ENCODE measurements at places on chromosomes 12 and 14.

DNA sequence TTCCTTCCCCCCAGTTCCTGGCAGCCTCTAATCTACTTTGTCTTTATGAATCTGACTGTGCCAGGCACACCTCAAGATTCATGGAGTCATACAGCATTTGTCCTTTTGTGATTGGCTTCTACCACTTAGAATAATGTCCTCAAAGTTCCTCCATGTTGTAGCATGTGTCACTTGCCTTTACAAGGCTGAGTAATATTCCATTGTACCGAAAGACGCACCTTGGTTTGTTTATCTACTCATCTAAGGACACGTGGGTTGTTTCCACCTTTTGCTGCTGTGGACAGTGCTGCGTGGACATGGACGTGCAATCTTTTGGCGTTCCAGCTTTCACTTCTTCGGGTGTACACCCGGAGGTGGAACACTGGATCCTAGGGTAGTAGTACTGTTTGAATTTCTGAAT, 33.5 kb downstream of the ANAPC7 start:
- DNase-seq: no peak
- no peak overlapping the region for H3K27ac ChIP-seq
- H3K36me3 ChIP-seq: peaks cover 25% of the 10 kb centered on the region
- H3K27me3 ChIP-seq: no peaks in the 10 kb centered on the region
- H3K4me1 ChIP-seq: no peaks in the 10 kb centered on the region

DNA sequence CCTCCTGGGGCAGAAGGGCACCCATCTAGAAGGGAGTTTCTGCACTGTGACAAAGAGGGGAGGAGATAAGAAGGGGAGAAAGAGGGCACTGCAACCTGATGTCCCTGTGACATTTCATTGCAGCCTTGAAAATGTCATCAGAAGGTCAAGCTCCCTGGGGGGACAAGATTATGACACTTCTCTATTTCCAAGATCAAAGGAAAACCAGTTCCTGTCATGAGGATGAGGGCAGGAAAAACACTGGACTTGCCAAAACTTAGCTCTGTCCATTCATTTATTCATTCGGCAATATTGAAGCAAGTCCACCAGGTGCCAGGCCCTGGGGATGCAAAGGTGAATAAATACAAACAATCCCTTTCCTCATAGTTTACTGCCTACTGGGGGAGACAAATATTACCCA, 138.4 kb upstream of the CDKN3 start:
- H3K36me3 ChIP-seq: no peaks in the 10 kb centered on the region
- no peak overlapping the region for H3K4me3 ChIP-seq
- no peaks in the 10 kb centered on the region for H3K27me3 ChIP-seq

DNA sequence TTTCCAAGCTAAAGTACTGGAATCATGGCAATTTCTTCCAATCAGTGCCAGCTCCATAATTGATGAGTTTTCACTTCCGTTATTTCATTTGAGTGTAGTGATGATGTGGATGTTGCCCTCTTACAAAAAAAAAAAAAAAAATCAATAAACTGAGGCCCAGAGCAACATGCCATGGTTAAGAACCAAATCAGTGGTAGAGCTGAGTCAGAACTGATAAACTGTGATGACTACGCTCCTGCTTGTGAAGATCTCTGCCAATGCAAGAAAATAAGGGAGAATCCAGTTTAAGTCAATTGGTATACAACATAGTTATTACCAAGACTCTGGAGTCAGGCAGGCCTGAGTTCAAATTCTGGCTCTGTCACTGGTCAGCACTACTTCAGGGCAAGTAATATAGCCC, 102.7 kb downstream of the GPR135 start:
- no peak for DNase-seq
- peaks cover 5% of the 10 kb centered on the region for H3K36me3 ChIP-seq
- H3K4me1 ChIP-seq: no peaks in the 10 kb centered on the region
- no peak overlapping the region for H3K4me3 ChIP-seq

GRCh38 chr12:128797119-128798118, 26.3 kb downstream of the SLC15A4 start:
- H3K4me3 ChIP-seq: no peak overlapping the region
- peaks cover 32% of the 10 kb centered on the region for H3K36me3 ChIP-seq
- no peaks in the 10 kb centered on the region for H3K27me3 ChIP-seq
- no peak for DNase-seq
- peak overlapping the region; percentile 23 for H3K27ac ChIP-seq
- no peaks in the 10 kb centered on the region for H3K4me1 ChIP-seq

DNA sequence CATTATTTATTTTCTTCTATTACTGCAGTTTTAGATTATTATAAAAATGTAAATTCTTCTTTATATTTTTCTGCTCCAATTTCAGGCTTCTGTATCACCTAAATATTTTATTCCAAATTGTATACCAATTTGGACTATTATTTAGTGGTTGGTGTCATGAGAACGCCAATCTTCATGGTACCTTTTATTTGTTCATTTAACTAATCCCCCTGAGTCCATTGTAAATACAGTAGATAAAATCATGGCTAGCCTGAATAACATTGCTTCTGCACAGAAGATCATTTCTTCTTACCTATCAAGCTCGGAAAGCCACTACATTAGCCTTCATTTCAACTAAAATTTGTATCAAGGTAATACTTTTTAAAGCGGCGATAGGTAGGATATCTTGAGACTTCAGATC, at the start of gene OR6C75:
Gene OR6C75, plus strand, starts transcription at position 301 of the 400 bp plus-strand sequence. CDS start 2,136 bp downstream, outside the sequence.
- H3K4me3 ChIP-seq: no peak within 1 kb of the TSS
- no peak within 1 kb of the TSS for H3K27ac ChIP-seq
- no peak for DNase-seq
- no peaks in the 10 kb centered on the region for H3K36me3 ChIP-seq
- no peaks in the 10 kb centered on the region for H3K27me3 ChIP-seq
- H3K4me1 ChIP-seq: no peaks in the 10 kb centered on the region

GRCh38 chr14:75404847-75405246, 23.0 kb upstream of the JDP2 start:
- H3K4me3 ChIP-seq: no peak overlapping the region
- H3K27me3 ChIP-seq: no peaks in the 10 kb centered on the region
- no peak for DNase-seq
- peaks cover 4% of the 10 kb centered on the region for H3K4me1 ChIP-seq
- no peaks in the 10 kb centered on the region for H3K36me3 ChIP-seq
- H3K27ac ChIP-seq: no peak overlapping the region

DNA sequence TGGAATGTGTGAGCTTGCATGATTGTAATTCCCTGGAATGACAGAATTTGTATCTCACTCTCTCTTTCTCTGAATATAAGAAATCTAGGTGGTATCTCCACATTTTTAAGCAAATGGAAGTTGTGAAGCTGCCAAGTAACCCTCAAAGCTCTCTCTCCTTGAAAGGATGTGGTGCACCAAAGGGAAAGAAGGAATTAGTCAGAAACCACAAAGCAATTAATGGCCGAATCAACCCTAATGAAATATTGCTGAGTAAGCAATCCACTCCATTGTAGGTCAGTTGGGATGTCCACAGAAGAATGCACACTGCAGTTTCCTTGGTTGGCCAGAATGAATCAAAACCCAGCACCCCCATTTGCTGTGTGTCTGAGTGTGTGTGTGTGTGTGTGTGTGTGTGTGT, 153.5 kb downstream of the KCNA5 start:
- no peaks in the 10 kb centered on the region for H3K36me3 ChIP-seq
- H3K27ac ChIP-seq: no peak overlapping the region
- no peak for DNase-seq
- H3K4me1 ChIP-seq: no peaks in the 10 kb centered on the region
- H3K27me3 ChIP-seq: no peaks in the 10 kb centered on the region
